Endothelial cell of umbilical vein (primary cell): ENCODE measurements at places on chromosomes 13 and 19.

- no peak overlapping the region for H3K4me3 ChIP-seq
- no peaks in the 10 kb centered on the region for H3K27me3 ChIP-seq
- no peak for DNase-seq
- H3K27ac ChIP-seq = no peak overlapping the region
- H3K4me1 ChIP-seq = no peaks in the 10 kb centered on the region
Measured at GRCh38 chr13:53281677-53282076, 253.1 kb downstream of the OLFM4 start.

- no peaks in the 10 kb centered on the region for H3K36me3 ChIP-seq
- DNase-seq = peak; percentile 54
- no peaks in the 10 kb centered on the region for H3K27me3 ChIP-seq
- H3K4me1 ChIP-seq = peaks cover 4% of the 10 kb centered on the region
- no peak overlapping the region for H3K27ac ChIP-seq
- H3K4me3 ChIP-seq = no peak overlapping the region
Measured at GRCh38 chr19:56105090-56105701, 15.9 kb downstream of the ZNF787 start.

DNA sequence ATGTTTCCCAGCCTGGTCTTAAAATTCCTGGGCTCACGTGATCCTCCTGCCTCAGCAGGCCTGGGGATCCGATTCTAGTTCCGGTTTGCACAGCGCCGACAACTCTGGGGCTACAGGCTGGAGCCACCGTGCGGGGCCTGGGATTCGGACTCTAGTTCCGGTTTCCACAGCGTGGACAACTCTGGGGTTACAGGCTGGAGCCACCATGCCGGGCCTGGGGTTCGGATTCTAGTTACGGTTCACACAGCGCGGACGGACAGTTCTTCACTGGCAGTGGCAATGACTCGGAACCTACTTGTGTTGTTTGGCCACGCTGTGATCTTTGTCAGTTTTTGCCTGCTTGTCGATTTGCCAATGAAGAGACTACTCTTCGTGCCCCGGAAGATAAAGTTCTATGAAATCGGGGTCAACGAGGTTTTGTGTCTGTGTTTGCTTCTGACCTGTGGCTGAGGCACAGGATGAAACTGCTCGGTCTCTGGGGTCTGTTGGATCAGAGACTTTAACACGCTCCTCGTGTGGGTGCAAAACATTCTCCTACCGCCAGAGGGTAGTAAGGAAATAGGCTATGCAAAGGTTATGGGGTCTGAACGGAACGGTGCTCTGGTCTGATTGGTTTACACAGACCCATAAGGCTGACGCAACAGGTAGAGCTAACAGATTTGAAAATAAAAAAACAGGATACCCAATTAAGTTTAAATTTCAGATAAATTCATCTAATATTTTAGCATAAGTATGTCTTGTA lies 12.1 kb upstream of the ZSCAN1 start:
- H3K4me3 ChIP-seq = no peak overlapping the region
- H3K4me1 ChIP-seq = no peaks in the 10 kb centered on the region
- H3K27me3 ChIP-seq = no peaks in the 10 kb centered on the region
- no peak overlapping the region for H3K27ac ChIP-seq

- H3K36me3 ChIP-seq = no peaks in the 10 kb centered on the region
- H3K27ac ChIP-seq = no peak overlapping the region
- peaks cover 7% of the 10 kb centered on the region for H3K27me3 ChIP-seq
Measured at GRCh38 chr13:44281252-44282000, 92.2 kb upstream of the SERP2 start.

DNA sequence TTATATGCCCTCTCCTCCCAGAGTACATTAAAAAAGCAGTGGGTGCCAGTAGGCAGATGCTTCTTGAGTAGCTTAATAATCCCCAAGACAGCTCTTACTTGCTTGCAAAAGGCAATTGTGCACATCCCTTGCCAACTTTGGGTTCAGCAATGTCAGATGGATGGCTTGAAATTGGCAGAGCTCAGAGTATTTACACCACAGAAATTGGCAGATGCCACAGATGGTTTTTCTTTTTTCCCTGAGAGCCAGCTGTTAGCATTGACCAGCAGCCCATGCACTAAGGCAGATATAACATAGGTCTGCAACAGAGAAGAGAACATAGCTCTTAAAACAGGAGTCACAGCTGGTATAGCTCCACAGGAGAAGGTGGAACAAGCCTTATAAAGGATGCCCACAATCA lies 18.4 kb upstream of the RNASEH2B start:
- H3K27ac ChIP-seq = no peak overlapping the region
- no peaks in the 10 kb centered on the region for H3K4me1 ChIP-seq
- H3K36me3 ChIP-seq = no peaks in the 10 kb centered on the region
- no peak for DNase-seq
- H3K27me3 ChIP-seq = peaks cover 18% of the 10 kb centered on the region
- no peak overlapping the region for H3K4me3 ChIP-seq

- H3K36me3 ChIP-seq = no peaks in the 10 kb centered on the region
- no peak for DNase-seq
- peaks cover 59% of the 10 kb centered on the region for H3K27me3 ChIP-seq
- H3K27ac ChIP-seq = no peak overlapping the region
Measured at GRCh38 chr13:112073245-112074138, 6.5 kb downstream of the SOX1 start.

DNA sequence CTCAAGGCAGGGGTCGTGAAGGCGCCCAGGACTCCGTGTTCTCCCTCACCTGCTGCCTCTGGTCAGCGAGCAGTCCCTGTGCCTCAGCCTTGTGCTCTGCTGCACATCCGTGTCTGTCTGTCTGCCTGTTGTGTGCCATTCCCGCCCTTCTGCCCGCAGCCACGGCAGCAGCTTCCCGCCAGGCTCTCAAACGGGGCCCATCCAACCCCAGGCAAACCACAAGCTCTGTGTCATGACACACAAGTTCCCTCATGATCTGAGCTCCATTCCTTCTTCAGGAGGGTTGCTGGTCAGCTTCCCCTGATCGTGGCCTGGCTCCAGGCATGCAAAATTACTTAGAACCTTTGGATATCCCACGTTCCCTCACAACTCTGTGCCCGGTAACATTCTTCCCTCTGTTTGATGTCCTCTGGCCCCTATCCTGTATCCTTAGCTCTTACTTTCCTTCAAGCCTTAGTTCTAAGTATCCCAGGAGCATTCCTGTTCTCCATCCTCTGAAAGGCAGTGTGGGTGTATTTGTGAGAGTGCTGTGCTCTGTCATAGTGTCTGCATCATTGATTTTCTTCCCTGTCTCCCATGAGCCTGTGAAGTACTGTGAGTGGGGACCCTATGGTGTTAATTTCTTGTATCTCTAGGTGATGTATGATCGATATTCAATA lies 3.2 kb downstream of the GPR183 start:
- H3K36me3 ChIP-seq = no peaks in the 10 kb centered on the region
- H3K4me3 ChIP-seq = no peak overlapping the region
- no peak overlapping the region for H3K27ac ChIP-seq
- peaks cover 17% of the 10 kb centered on the region for H3K4me1 ChIP-seq
- no peaks in the 10 kb centered on the region for H3K27me3 ChIP-seq
- no peak for DNase-seq

GRCh38 chr19:12880551-12881171 lies 588 bp downstream of the DNASE2 start:
- peak overlapping the region; percentile 49 for H3K27ac ChIP-seq
- peaks cover 4% of the 10 kb centered on the region for H3K4me1 ChIP-seq
- H3K4me3 ChIP-seq = peak overlapping the region; percentile 78
- H3K27me3 ChIP-seq = peaks cover 7% of the 10 kb centered on the region
- H3K36me3 ChIP-seq = no peaks in the 10 kb centered on the region
